Cortex of kidney (tissue), 1 donor: ENCODE measurements at places on chromosomes 5 and 9.

GRCh38 chr5:77881528-77881927 lies 105.4 kb upstream of the TBCA start:
- DNase-seq, result no peak

DNA sequence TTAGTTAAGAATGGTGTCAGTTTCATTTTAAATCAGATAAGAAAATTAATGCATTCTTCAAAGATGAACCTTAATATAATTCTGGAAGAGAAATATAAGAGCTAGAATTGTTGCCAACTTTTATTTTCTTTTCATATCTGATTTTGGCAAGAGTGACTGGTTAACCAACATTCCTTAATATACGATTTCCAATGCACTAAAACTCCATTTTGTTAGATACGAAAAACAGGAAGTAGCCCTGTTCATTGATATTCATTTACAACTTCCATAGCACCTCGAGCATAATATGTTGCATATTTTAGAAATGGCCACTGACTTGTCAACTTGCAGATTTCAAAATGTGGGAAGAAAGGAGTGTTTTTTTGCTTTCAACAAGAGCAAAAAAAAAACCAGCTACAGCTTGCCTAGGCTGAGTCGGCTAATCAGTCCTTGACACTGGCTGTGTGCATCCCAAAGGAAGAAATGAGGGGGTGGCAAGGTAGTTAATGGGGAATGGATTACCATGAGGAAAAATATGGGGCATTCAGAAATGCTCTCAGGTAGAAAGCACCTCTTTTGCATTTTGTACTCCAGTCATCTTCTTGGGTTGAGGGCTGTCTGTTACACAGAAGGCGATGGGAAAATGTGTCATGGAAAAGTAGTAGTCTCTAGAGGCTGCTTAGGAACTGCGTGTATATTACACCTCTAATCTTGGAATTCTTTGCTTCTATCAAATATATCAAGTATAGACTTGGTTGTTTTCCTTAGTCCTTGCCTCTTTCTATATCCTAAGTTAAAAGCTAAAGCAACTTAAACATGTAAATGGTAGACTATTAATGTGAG lies 3.9 kb downstream of the MAP3K1 start:
- no peak for DNase-seq

GRCh38 chr5:123700624-123701287 lies 188.8 kb downstream of the CSNK1G3 start:
- DNase-seq, result no peak

GRCh38 chr5:8720506-8720905 lies 825.4 kb downstream of the SEMA5A start:
- no peak for DNase-seq

DNA sequence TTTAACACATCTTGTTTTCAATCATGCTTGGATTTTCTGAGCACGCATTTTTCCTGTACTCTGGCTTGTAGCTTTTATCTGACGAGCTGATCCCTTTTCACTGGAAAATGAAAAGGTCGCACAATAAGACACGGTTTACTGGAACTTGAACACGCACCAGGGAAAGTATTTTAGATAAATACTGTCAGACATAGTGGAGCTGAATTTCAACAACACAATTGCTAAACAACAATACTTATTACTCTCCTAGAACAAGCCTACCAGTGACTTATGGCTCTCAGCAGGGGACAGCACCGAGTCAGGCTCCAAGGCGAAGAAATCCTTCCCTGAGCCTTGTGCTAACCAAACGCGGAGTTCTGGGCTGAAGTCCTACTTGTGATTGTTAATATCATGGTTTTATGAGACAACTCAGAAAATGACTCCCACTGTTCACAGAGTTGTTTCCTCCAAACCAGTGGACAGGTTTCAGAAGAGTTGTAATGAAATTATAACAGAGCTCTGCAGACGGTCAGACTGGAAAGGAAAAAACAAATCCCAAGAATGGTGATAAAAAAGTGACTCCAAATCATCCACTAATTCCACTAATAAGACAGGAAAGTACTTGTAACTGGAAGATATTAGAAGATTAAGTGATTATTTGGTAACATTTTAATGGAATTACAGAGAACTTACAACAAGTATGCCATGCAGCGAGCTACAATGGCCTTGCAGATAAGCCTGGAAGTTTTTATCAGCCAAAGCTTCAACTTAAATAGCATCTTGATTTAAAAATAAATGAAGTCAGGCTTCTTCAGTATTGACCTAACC lies 359.6 kb downstream of the EBF1 start:
- DNase-seq, result no peak

DNA sequence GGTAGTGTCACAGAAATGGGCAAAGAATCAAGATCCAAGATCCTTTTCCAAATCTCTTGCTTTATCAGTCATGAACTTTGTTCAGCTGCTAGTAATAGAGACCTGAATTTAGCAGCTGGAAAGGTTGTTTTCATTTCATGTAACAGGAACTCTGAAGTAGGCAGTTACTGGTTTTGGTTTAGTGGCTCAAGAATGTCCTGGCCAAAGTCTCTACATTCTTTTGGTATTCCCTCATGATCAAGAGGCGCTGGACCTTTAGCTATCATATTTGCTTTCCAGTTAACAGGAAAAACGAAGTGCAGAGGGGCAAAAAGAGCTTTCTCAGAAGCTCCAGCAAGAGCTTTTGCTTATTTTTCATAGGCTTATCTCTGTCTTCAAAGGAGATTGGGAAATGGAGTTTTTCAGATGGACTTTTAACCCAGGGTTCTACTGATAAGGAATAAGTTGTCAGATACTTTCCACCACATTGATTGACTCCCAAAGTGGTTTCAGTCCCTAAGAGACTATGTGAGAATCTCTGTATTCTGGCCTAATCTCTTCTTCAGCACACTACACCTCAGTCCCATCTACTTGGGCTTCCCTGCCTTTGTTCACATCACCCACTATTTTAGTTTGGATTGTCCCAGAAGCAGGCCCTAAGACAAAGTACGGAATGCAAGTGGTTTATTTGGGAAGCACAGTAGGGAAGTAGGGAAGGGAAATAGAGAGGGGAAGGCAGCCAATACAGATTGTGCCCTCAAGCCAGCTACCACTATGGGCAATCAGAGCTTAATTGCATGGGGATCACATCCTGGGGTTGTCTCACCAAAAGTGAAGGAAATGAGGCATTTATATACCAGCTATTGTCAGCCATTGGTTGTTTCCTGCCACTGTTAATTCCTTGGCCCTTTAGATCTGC lies 359.3 kb downstream of the LRRC70 start:
- no peak for DNase-seq

DNA sequence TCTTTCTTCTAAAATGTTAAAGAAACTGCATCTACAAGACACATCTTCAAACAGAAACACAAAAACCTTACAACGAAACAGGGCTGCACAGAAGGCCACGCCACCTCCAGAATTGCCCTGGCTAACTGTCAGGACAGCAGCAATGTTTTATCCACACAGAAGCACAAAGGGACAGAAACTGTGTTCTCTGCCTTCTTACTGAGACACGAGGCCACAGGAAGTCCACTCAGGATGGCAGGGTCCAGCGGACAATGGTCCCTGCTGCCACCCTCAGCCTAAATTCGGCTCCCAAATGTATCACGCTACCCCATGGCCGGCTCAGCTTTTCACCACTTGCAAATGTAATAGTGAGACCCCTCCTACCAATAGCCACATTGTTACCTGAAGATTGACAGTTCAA lies 159.8 kb upstream of the PHYKPL start:
- DNase-seq, result no peak

GRCh38 chr5:99247346-99247745 lies 318.5 kb upstream of the CHD1 start:
- DNase-seq, result no peak

- no peak for DNase-seq
These were observed 90.7 kb downstream of the MEF2C start for GRCh38 chr5:88792144-88792840.

DNA sequence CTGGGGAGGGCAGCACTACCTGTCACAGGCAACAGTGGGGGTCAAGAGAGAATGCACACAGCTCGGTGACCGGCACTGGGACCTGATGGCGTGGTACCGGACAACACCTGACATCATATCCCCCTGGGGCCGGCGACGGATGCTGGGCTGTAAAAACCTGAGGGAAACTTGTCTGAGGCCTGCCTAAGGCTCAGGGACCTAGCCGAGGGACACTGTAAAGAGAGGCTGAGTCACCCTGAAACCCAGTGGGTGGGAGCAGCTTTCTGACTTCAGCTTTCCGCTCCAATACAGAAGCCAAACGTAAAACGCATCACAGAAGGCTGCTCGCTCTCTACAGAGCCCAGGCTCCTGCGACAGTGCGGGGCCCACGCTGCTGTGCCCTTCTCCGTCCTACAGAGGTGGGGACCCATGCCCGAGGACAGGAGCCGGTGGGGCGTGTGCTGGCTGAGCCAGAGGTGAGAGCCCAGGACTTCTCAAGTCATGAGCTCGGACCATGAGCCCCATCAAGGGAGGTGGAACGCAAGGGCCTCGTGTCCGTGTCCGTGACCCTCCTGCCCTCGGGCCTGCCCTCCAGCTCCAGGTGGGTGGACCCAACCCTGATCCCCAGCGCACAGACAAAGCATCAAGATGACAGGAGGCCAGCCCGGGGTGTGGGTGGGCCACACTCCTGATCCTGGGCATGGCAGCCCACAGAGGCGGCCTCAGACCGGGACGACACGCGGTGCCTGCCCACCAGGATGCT lies 5.3 kb downstream of the RALGDS start:
- no peak for DNase-seq

- DNase-seq, result no peak
These were observed 7.5 kb downstream of the PFDN1 start for GRCh38 chr5:140295414-140295813.

DNA sequence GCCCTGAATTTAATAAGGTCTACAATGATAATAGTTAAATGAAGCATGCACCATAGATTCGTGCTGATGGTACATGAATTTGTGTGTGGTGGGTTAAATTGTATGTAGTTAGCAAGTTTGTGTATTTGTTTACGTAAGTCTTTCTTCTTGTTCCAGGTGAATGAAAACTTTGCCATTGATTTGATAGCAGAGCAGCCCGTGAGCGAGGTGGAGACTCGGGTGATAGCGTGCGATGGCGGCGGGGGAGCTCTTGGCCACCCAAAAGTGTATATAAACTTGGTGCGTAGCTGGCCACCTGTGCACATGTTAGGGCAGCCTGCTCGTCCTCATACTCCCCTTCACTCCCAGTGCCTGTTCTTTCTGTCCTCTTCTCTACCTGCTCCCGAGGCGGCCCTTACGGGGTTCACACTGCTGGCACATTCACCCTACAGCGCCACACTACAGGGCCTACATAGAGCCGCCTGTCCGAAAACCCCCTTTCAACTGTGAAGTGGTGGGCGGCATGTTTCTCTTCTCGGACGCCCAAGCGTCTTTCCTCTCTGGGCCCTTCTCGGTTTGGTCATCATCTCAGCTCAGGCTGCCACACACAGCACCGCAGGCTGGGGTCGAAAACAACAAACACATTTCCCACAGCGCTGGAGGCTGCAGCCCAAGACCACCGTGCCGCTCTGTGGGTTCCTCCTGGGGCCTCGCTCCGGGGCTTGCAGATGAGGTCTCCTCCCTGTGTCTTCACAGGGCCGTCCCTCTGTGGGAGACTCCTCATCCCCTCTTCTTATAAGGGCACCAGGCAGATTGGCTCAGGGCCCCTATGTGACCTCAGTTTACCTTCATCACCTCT lies 13.2 kb downstream of the NDUFS6 start:
- no peak for DNase-seq
